ENCODE measurements at places on chromosomes 3 and 15.
A peak's percentile ranks its signal among the peaks of the same experiment; 100 is the strongest.

DNA sequence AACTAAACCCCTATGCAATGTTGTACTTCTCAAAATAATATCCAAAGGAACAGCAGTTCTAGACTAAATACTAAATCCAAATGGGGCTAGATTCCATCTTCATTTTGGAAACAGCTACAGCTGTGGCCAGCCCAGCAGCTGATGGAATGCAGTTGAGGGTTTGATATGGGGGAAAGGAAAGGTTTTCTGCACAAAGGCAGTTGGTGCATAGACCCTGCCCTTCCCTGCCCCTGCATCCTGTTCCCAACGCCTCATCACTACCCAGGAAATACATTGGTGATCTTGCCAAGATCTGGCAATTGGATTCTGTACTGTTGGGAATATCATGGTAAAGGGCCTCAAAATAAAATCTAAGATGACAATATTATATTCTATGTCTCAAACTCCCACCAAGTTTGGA lies 43.9 kb downstream of the DTWD1 start:
- DNase-seq: no peak

DNA sequence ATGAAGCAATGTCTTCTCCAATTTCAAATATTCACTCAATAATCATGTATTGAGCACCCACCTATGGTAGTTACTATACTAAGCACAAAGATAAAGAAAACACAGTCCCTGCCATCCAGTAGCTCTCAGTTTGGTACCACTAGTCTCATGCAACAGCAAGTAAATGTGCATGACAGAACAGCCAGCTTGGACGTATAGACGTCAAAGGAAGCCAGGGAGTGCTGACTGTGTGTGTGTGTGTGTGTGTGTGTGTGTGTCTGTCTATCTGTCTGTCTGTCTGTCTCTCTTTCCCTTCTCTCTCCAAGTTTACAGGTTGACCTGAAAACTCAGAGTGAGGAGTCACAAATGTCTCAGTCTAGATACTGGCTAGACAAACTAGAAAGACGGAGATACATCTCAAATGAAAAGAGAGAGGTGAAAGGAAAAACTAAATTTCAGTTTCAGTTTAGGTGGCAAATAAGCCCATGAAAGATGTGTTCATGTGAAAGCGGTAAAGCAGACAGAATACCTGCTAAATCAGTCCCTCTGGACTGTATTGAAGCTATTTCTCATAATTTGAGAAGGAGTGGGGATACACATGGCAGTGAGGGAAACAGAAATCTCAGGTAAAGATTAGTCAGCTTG lies 141.1 kb upstream of the PTPRG start:
- no peak for DNase-seq

GRCh38 chr15:45637141-45637540 lies 2.3 kb downstream of the SQOR start:
- no peak for DNase-seq

- no peak for DNase-seq
Measured at GRCh38 chr3:177615015-177615414, 417.7 kb upstream of the TBL1XR1 start.

DNA sequence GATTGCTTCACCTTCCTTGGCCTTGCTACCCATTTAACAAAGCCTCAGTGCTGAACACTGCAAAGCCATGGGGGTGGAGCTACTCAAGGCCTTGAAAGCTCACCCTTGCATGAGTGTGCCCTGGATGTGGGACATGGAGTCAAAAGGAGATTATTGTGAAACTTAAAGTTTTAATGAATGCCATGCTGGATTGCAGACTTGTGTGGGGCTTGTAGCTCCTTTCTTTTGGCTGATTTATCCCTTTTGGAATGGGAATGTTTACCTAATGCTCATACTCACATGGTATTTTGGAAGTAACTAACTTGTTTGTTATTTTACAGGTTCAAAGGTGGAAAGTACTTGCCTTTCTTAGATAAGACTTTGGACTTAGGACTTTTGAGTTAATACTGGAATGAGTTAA lies 538.5 kb upstream of the NECTIN3 start:
- DNase-seq: no peak

DNA sequence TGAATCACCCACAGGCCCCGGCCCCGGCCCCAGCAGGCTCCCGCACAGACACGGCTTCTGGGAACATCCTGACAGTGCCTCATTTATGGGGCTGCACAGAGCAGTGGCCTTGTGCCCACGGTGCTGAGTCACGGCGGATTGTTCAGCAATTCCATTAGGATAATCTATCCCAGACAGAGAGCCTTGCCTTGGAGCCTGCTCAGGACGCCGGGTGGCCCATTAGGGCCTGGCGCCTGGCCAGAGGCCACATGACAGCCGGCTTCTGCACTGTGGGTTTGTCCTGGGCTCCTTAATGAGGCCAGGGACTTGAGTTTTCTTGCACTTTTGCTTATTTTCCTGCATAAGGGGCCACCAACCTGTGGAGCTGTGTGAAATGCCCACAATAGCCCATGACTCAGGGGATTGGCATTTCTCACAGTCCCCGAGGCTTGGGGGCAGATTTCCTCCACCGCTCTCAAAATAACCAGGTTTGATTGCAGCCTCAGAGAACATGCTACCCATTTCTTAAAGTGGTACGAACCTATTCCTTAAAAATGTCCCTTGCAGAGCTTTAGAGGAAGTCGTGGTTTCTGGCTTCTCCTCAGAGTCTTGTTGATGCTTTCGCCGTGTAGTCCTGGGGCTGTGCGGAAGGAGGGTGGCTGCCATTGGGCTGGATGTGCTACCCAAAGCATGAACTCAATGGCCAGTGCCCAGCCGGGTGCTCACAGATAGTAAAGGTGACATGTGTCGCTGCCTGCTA lies 19.0 kb downstream of the SYNM start:
- DNase-seq: peak; percentile 92

- no peak for DNase-seq
Measured at GRCh38 chr3:124441766-124442165, 288.5 kb upstream of the UMPS start.

GRCh38 chr3:146019508-146019907 lies 141.5 kb downstream of the PLOD2 start:
- no peak for DNase-seq

DNA sequence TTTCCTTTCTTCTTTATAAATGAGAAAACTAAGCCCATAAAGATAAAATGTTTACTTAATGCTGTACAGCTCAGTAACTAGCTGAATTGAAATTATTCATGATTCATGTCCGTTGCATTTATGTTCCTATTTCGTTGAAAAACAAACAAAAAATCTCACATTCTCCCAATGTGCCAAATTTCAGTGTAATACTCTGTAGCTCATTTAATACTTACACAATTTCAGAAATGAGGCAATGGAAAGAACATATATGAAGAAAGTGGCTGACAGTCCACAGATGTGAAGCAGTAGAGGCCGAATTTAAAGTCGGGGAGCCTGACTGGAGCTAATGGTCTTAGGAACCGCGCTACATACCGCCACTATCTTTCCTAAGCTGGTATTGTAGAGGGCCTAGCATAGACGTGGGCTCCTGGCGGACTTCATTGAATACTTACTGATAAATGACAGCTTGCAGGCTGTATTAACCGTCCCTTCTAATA lies 651 bp downstream of the PLSCR2 start:
- DNase-seq: no peak

GRCh38 chr3:61729038-61729634 lies 167.8 kb downstream of the PTPRG start:
- DNase-seq: no peak

- DNase-seq: peak; percentile 42
Measured at GRCh38 chr3:156675830-156676767, 1.7 kb downstream of the TIPARP start.

DNA sequence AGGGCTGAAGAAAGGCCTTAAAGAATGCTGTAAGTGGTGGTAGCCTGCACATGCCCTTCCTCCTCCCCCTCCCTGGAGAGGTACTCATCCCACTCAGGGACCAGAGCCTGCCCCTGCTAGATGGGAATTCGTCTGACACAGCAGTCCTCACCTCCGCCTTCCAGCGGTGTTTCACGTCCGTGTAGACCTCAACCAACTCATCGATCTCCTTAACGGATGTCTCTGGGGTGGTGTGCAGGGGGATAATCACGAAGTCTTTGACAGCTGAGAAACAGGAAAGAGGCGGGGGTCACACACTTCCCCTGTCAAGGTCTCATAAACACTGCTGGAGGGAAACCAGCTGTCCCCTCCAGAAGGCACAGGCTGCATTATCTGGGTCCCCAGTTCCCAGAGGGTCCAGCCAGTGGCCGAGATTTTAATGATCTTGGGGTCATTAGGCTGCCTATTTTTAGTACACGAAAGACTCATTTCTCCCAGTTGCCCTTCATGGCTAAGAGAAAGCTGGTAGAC lies 9.9 kb downstream of the DNASE1L3 start:
- DNase-seq: no peak

GRCh38 chr15:41560572-41560874 lies 1.5 kb downstream of the TYRO3 start:
- no peak for DNase-seq

DNA sequence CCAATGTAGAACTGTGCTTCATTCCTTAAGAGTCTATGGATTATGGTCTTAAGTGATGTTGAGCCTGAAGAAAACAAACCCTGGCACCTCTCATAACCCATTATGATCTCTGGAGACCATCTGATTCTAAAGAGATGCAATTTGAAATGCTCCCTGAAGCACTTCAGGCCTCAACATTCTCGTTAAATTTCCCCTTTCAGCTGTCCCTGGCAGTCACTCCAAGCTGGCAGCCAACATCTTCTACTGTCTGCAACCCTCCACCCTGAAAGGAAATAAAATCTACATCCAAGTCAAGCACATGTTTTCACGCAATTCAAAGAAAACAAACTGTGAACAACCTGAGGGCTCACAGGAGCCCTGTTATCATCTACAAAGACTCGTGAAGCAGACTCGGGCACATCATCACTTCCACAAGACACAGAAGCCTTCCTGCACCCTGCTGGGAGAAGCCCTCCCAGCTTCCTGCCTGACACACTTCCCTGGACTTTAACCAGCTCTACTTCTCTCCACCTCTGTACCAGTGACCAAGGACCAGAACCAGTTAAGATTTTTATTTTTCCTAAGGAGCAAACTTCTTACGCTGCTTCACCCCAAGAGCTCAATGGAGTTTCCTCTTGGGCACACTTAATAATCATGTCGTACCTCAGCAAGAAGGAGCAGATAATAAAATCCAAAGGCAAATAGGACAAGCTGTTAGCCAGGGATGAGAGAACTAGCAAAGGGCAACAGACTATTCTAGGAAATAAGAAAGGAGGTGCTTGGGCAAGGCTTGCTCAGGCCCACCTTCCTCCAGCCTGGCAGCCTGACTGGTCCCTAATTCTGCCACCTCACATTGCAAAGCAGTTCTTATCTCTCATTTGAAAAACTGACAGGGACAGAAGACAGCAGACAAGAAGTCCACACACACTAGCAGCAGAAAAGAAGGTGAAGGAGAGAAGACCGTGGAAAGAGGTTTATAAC lies 67.1 kb downstream of the MAGI1 start:
- no peak for DNase-seq

DNA sequence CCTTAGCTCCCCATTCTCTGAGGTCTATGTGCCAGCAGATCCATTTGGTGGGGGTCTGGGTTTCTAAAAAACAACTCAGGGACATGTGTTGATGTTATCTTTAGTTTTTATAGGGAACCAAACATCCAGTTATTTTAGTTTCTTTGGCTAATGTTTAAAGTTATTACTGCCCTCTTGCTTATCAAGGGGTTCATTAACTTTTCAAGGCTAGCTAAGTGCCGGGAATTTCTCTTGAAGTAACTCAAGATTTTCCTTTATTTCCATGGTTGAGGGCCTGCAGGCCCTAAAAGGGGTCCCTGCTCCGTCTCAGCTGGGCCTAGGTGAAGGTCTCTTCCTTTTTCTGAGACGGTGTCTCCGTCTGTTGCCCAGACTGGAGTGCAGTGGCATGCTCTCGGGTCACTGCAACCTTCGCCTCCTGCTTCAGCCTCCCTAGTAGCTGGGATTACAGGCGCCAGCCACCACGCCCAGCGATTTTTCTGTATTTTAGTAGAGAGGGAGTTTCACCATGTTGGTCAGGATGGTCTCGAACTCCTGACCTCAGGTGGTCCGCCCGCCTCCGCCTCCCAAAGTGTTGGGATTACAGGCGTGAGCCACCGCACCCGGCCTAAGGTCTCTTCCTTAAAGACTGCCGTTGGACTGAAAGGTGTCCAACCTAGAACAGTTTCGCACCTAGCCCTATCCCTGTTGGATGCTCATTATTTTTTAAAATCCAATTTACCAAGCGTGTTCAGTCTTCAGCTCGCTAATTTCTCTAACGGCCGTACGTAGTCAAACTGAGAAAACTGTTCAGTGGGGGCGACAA lies 1.3 kb upstream of the OXSR1 start:
- no peak for DNase-seq

DNA sequence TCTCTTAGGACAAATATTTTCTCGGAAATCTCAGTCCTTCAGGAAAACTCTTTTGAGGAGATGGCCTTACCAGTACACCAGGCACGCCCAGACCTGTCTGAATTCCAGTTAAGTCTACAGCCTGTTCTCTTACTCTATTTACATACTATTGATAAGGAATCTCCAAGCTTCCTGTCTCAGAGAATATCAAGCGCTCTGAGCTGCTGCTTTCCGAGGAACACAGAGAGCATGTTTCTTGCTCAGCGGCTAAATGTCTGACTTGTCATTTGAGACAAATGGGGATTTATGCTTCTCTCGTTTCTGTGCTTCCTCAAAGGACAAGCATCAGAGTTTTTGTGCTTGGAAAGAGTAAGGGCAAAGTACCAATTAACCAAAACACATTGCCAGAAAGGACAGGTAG lies 112.4 kb upstream of the CCDC54 start:
- no peak for DNase-seq

DNA sequence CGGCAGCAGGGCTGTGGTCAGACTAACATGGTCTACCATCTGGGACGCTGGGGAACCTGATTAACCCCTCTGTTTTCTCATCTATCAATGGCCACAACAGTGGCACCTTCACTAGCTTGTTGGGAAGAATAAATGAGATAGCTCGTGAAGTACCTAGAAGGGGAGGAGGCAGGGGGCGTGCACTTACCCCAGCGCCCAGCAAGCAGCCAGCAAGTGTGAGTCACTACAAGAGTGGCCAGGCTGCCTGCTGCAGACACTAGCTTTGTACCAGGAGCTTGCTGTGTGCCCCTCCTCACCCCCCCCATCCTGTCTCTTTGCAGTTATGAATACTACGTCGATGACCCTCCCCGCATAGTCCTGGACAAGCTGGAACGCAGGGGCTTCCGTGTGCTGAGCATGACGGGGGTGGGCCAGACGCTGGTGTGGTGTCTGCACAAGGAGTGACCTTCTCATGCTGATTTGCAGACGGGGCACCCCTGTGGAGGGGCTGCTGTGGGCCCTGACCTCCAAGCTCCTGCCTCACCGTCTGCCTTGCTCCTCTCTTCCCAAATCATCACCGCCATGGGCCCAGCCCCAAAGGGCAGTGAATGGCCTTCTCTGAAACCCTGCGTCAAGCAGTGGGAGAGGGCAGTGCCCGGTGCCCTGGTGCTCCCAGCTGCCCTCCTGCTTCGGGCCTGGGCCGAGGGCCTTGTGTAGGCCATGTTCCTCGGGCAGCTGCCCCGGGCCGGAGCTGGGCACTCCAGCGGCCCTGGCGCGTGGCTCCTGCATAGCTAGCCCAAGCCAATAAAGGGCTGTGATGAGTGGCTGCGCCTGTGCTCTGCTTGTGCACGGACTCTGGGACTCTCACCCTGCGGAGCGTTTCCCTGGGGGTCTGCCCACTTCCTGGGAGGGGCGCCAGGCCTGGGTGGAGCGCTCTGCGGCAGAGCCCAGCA lies 2.6 kb upstream of the C15orf62 start:
- DNase-seq: no peak

All from BJ (cell line).